ENCODE measurements at places on chromosomes 13 and 19. TPM values are rescaled to one million over a fixed set of nuclear protein-coding genes. Genes with fewer than 3 reads are reported as not detected.

Gene DDA1
- 39.7 TPM for total RNA-seq

Gene IGFL2
- total RNA-seq: not detected

Gene ZNF835
- total RNA-seq: 0.50 TPM

Gene IZUMO2
- total RNA-seq: not detected

Gene KIR3DL2
- total RNA-seq: not detected

Gene FLT3LG
- total RNA-seq: 3.3 TPM

Gene AMH
- total RNA-seq: 0.92 TPM

Gene ZNF709
- total RNA-seq: 2.5 TPM
